ENCODE measurements at places on chromosomes 1 and 21.

GRCh38 chr1:205547936-205548827 lies 43.7 kb downstream of the CDK18 start:
- no peak for DNase-seq

- no peak for DNase-seq
These were observed 20.7 kb upstream of the FASLG start for GRCh38 chr1:172638249-172638648.

DNA sequence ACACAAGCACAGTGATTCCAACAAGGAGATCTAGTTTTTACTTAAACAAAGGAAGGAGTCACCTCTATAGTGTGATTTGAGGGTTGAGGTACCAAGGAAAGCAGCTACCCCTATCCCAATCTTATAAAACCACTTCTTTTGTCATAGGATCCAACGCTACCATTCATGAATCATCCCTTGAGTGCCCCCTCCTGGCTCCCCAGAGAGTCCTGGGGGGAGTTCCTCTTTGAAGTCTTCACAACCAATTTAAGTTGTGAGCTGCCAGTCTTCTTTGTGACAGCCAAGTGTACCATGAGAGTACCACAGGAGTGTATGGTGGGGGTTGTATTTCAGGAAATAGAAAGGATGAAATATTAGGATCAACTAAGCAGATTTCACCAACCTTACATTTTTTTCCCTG lies 39.1 kb upstream of the NHLH2 start:
- no peak for DNase-seq

- DNase-seq, result peak; percentile 64
These were observed 36.7 kb downstream of the ERI3 start for GRCh38 chr1:44318097-44319088.

- no peak for DNase-seq
These were observed 2.0 kb downstream of the CSRP1 start for GRCh38 chr1:201504799-201505502.

- no peak for DNase-seq
These were observed 1.4 kb downstream of the TRIM17 start for GRCh38 chr1:228415221-228415620.

- no peak for DNase-seq
These were observed 105.5 kb downstream of the RPE65 start for GRCh38 chr1:68344208-68344607.

GRCh38 chr1:155940482-155940992 lies 901 bp upstream of the RXFP4 start:
- DNase-seq, result peak; percentile 70

DNA sequence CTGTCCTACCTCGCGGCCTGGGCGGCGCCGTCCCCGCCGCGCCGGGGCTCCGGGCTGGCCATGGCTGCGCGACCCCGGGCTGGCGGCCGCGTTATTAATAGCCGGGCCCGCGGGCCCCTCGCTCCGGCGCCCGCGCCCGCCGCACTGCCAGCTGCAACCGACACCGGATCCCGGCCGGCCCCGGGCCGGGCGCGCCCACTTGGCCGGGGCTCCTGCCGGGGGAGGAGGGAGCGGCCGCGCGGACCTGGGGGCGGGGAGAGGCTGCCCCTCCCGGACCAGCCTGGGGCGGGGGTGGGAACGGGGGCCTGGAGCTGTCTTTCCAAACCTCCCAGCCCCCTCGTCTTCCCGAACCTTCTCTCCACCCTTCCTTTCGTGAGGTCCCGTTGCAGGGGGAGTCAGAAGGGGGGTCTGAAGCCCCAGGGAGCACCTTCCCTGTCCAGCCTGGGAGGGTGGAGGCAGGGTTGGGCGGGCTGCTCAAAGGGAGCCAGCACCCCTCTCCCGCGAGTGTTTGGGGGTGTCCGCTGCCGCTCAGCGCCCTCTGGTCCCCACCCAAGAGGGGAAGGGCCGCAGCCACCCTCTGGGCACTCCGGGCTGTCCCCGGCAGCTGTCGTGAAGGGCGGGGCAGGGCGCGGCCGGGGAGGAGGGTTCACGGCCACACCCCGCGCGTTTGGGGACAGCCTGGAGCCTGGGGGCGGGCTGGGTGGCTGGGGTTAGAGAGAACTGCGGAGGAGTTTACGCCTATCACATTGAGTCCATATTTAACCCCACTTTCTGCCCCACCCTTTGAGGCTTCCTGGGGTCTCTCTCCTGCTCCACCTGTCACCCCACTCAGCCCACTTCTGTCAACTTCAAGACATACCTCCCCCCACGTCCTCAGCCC lies at the start of gene SYNC:
SYNC (minus strand) TSS at position 172 of the 880 bp plus-strand sequence; CDS start at position 62, 110 bp downstream.
- peak; percentile 72 for DNase-seq

GRCh38 chr1:6380037-6380436 lies 13.5 kb downstream of the ACOT7 start:
- no peak for DNase-seq

DNA sequence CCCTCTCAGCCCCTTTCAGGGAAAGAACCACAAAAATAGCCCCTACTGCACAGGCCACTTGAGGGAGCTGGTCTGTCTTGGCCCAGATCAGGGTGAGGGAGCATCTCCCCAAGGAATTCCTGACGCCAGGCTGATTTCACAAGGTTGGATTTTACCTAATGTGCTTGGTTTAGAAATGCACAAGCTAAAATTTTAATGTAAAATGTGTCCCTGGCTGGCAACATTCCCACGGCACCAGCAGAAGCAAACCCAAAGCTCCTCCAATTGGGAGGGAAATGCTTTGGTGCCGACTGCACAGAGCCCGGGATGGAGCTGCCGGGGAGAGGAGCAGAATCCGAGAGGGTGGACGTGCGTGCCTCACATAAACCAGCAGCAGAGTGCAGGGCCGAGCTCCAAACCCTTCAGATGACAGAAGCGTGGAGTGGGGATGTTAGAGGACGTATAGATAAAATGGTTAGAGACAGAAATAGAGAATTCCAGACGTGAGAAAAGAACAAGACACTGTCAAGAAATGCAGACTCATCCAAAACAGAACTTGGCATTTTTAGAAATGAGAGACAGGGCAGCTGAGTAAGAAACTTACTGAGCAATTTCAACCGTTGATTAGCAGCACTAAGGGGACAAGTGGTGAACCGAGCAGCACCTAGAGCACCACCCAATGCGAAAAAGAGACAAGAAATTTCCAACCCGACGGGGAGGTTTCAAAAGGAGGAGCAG lies 41.6 kb upstream of the TMEM52 start:
- no peak for DNase-seq

- no peak for DNase-seq
These were observed 518.4 kb upstream of the CAMK1G start for GRCh38 chr1:209064850-209065706.

GRCh38 chr1:82260666-82261065 lies 459.9 kb downstream of the ADGRL2 start:
- DNase-seq, result no peak

GRCh38 chr1:241838897-241839296 lies 9.1 kb upstream of the EXO1 start:
- no peak for DNase-seq

- peak; percentile 32 for DNase-seq
These were observed 2.6 kb upstream of the DVL1 start for GRCh38 chr1:1351511-1352427.

DNA sequence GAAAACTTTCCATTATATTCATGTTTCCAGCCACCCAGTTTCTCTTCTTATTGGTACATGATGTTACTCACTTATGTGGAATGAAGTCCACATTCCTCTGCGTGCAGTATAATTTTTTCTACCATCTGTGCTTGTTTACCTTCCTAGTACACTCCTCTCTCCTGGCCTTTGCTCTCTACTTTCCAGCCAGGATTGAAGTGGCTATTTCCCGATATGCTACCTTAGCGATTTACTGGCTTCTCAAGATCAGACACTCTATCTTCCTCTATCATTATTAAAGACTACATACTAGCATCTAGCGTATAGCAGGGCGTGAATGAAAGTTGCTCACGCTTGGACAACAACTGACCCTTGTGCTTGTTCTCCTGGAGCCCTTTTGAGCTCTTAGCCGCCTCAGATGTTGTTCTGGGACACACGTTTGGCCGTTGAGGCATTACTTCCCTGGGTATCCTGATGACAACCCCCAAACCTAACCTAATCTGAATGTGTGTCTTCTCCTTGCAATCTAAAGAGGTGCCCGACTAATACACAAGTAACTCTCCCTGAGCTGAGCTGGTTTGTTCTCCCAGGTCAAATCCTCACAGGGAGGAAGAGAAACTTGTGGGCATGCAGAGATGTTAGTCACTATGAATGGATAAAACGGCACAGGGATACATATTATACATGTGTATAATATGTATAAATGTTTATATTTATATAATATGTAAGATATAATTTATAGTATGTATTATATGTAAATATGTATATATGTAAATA lies 13.4 kb upstream of the MTARC2 start:
- peak; percentile 73 for DNase-seq

GRCh38 chr1:61160526-61160925 lies 78.2 kb downstream of the NFIA start:
- no peak for DNase-seq

- DNase-seq, result peak; percentile 91
These were observed 155.4 kb downstream of the CLEC20A start for GRCh38 chr1:178341261-178341956.

DNA sequence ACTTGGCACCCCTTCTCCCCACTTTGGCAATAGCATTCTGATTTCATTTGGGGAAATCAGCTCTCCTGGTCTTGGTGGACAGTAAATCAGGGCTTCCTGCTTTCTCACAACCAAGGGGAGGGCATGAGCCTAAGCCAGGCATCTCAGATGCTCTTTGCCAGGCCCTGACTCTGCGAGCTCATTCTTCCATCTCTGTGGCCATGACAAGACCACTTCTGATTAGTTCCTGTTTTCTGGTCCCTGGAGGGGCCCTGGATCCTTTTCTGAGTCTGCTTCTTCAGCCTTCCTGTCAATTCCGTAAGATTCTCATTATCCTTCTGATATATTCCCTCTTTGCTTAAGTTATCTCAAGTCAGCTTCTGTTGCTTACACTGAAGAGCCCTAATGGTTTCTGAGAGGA lies 210.4 kb downstream of the HIVEP3 start:
- no peak for DNase-seq

DNA sequence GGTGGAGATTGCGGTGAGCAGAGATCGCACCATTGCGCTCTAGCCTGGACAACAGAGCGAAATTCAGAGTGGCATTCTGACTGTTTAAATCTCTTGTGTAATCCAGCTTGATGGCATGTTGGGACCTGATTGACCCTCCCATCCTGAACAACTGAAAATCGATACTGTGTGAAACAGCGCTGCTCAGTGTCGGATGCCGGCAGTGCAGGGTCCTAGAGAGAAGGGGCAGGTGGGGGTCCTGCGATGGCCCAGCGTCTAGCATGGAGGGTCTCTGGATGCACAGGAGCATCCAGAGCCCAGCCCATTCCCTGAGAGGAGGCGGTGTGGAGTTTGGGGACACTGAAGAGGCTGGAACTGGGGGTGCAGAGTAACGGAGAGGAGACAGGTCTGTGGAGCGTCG lies 15.8 kb downstream of the AGT start:
- DNase-seq, result no peak

- DNase-seq, result no peak
These were observed 6.3 kb upstream of the CHI3L2 start for GRCh38 chr1:111221276-111221632.

GRCh38 chr1:220294846-220295301 lies 22.6 kb upstream of the RAB3GAP2 start:
- peak; percentile 2 for DNase-seq

DNA sequence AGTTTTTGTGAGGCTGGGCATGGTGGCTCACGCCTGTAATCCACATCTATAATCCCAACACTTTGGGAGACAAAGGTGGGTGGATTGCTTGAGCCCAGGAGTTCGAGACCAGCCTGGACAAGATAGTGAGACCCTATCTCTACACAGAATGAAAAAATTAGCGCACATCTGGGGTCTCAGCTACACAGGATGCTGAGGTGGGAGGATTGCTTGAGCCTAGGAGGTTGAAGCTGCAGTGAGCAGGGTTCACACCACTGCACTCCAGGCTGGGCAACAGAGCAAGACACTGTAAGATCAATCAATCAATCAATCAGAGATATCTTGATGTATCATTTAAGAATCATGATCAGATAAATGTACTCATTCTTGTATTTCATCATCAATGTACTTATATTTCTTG lies 7.1 kb downstream of the ZYG11B start:
- no peak for DNase-seq

DNA sequence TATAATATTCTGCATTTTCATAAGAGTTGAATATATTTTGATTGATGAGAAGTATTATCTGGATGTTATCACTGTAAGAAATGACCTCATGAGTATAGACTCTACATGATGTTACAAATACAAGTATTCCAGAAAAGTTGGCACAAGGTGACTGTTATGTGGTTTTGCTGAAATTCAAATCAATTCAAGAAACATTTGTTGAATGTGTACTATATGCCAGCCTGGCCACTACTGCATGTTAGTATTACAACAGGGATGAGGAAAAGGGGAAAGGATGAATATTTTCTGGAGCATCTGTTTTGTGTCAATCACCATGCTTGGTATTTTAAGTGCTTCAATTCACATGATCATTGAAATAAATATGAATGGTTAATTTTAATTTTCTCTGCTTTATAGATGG lies 250.9 kb upstream of the PBX1 start:
- no peak for DNase-seq

DNA sequence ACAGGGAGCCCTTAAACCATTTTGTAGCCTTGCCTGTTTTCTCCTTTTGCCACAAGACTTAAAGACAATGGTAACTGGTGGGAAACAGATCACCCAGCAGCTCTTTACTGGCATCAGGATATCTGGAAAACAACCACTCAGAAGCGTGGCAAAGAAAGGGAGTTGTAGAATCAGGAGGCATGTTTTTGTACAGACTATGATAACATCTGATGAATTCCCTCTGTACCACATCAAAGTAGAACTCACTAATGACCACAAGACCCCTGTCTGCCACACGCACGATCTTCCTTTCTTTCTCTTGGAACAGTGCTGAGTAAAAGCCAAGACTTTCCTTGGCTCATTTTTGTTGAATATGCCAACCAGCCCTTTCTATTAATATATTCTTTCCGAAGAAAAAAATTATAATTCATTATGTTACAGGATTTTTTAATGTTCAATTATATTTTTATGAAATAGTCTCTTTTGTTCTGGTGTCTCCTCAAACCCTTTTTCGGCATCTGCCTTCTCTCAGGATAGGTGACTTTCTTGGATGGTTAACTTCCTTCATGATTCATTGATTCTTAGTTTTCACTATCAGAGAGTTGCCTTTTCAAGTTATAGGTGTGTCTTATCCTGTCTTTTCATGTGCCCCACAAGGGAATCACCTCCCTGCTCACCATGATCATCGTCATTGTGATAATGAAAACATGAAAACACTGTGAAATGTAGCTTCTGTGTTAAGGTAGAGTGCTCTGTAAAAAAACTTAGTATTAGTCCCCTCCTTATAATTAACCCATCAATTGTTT lies 7.9 kb upstream of the PHGDH start:
- DNase-seq, result no peak

DNA sequence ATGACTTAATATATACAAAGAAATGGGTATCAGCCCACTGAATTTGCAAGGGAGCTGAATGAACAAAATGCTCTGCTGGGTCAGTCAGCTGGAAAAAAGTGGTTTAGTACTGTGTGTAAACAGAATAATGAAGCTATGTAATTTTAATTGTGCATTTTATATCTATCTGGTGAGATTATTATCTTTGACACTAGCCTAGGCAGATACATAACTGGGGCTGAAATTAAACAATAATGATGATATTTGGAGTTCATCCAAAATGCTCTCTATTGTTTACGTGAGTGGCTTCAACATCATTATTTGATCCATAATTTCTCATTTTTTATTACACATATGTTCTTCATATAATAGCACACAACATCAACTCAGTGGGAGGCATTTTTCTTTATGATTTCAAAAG lies 208.5 kb upstream of the SNX7 start:
- no peak for DNase-seq

GRCh38 chr1:184593597-184593996 lies 161.1 kb downstream of the EDEM3 start:
- peak; percentile 15 for DNase-seq
